ENCODE measurements at places on chromosomes 2 and 18.
A peak's percentile ranks its signal among the peaks of the same experiment; 100 is the strongest.

DNA sequence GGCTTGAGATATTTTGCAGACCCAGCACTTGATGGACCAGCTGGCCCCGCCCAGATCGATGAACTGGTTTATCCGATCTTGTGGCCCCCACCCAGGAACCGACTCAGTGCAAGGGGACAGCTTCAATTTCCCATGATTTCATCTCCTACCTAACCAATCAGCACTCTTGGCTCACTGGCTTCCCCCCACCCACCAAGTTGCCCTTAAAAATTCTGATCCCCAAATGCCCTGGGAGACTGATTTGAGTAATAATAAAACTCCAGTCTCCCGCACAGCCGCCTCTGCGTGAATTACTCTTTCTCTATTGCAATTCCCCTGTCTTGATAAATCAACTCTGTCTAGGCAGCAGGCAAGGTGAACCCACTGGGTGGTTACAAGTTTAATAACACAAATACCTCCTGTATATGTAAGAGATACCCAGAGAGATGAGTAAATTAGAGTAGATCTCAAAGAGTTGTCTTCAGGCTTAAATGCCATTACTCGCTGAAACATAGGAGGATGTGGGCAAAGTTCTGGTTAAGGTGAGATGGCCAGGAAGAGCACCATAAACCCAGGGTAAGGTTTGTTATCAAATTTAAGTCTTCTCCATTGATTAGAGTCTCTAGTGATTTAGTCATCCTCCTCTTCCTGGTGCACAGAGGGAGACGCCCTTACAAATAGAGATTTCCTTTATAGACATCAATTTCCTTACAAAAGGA, 222.8 kb downstream of the ARL4C start:
- no peak for DNase-seq

- no peak for DNase-seq
Observed at GRCh38 chr18:50374220-50374752, 560 bp upstream of the SKA1 start.

DNA sequence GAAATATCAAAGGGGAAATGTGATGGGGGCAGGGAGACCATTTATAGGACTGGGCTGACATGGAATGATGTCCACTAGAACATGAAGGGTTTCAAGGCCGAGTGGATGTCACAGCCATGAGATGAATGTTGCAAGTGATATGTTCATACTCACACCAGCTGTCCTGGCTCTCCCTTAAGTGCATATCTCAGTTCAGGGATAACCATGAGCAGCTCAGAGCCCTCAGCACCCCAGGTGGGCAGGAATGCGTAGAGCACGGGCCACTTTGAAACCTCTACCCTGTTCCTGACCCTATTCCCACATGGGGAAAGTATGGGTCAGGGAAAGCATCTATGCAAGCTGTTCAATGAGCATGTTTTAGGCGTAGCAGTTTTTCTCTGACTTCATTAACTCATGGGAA, 12.4 kb upstream of the EML4 start:
- no peak for DNase-seq

DNA sequence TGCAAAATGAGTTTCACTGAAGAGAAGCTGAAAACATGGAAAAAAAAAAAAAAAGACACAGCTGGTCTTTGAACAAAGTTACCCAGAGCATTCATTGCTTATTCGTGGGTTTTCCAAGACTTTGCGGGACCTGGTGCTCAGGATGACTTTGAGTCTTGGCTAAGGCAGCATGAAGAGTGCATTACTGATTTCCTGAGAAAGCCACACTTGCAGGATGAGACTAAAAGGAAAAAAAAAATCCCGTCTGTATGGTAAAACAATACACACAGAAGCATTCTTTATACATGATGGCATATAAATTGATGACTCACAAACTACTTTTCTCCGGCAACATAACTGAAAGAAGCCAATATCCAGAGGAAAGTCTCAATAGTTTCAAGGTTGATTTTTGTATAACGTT, 195.4 kb downstream of the SPP2 start:
- DNase-seq: no peak

- no peak for DNase-seq
Observed at GRCh38 chr18:51149670-51150069, 47.8 kb downstream of the MEX3C start.

- no peak for DNase-seq
Observed at GRCh38 chr2:227829337-227829736, 15.7 kb downstream of the CCL20 start.

DNA sequence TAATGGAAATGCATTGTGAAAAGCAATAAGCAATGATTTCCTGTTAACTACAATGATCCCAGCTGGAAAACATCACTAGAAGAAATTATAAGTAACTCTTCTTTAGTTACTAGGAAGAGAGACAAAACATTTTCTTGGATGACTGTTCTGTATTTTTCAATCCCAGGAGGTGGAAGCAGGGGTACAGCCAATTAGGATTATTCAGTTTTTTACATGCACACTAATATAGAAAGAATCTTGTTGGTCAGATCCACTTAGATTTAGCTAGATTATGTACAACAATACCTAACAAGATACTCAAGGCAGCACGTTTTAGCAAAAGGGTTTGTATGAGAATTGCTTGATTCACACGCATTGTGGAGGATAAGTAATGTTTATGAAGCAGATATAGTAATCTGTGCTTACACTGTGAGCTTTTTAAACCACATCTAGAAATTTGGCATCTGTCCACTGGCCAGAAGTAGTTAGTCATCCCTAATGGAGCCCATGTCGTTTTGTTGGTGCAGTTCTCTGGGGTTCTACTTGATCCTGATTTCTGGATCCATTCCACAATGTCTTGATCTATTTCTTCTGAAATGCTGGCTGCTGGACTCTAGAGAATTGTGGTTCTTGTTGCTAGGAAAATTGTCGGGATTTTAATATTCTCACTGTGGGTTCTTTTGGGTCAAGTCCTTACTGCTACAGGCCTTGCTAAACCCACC, 199.7 kb downstream of the ADCYAP1 start:
- no peak for DNase-seq

DNA sequence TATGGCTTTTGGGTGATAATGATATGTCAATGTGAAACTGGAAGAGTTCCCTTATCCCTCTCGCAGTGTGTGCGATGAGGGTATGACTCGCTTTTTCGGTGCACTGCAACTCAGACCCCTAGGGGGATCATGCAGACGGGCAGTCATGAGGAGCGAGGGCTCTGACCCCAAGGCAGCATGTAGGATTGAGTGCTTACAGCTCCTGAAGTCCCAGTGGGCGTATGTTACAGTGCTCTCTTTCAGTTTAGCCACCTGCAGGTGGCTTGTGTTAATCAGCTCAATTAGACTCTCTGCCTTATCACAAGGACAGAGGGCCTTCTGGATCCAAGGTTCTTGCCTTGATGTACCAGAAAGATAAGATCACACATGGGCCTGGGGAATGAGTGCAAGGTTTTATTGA, 1269.9 kb upstream of the GYPC start:
- no peak for DNase-seq

- DNase-seq: no peak
Observed at GRCh38 chr2:15243762-15244161, 317.4 kb downstream of the NBAS start.

- no peak for DNase-seq
Observed at GRCh38 chr2:225091336-225091735, 49.1 kb upstream of the DOCK10 start.

DNA sequence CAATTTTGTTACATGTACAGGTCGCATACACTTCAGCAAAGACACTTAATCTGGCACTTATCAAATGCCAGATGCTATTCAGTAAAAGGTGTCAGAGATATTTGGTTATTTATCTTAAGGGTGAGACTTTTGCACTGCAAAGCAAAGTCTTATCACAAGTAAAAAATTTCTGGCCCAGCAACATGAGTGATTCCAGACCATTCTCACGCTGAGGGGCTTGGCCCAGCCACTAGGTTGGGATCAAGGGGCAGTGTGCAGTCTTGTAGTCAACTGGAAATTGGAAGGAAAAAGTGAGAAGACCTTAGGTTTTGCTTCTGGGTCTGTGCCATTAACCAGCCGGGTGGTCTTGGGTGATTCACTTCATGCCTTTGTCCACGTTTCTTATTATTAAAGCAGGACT, 181.6 kb downstream of the RNF144A start:
- no peak for DNase-seq

- no peak for DNase-seq
Observed at GRCh38 chr2:77034445-77034844, 487.7 kb downstream of the LRRTM4 start.

DNA sequence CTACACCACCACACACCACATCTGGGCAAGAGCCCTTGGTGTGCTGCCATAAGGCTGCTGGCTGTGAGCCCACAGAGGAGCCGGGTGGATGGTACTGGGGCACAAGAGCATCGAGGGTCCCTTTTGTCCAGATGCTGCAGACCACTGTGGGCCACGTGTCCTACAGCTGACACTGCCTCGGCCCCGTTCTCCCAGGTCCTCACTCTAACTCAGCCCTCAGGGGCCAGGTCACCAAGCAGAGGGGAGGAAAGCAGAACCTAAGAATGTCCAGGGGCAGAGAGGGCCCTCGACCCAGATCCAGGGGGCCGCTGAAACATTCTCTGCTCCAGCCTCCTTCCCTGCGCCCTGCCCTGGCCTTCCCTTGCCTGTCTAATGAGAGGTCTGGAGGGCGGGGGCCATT, 91.7 kb upstream of the ASB18 start:
- no peak for DNase-seq

DNA sequence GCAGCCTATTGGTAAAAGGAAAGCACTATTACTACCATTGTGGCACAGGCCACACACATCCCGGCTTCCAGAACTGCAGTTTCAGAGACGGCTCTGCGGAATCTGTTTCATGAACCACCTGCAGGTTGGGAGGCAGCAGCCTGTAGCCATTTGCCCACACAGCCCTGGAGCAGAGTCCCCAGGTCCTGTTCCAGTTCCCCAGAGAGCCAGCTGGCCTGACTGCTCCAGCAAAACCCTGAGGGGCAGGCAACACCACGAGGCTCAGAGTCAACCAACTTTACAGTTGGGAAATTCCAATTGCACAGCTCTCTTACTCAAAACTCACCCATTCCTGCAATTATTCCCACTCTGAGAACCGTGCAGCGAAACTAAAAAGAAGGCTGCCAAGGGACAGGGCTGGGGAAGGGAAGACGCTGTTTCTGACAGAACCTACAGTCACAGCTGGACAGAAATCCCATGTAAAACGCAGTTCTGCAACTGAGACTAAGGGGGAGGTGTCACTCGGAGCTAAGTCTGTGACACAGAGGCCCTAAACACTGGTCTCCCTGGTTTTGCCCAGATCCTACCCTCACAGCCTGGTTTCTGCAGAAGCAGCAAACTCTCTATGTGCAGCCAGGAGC, 219.4 kb downstream of the TMEM163 start:
- DNase-seq: no peak

GRCh38 chr2:86412007-86412406, 29.2 kb upstream of the KDM3A start:
- no peak for DNase-seq

- no peak for DNase-seq
Observed at GRCh38 chr2:20487392-20488174, 40.7 kb downstream of the RHOB start.

GRCh38 chr2:109185338-109185737, 56.3 kb downstream of the SH3RF3 start:
- DNase-seq: no peak

DNA sequence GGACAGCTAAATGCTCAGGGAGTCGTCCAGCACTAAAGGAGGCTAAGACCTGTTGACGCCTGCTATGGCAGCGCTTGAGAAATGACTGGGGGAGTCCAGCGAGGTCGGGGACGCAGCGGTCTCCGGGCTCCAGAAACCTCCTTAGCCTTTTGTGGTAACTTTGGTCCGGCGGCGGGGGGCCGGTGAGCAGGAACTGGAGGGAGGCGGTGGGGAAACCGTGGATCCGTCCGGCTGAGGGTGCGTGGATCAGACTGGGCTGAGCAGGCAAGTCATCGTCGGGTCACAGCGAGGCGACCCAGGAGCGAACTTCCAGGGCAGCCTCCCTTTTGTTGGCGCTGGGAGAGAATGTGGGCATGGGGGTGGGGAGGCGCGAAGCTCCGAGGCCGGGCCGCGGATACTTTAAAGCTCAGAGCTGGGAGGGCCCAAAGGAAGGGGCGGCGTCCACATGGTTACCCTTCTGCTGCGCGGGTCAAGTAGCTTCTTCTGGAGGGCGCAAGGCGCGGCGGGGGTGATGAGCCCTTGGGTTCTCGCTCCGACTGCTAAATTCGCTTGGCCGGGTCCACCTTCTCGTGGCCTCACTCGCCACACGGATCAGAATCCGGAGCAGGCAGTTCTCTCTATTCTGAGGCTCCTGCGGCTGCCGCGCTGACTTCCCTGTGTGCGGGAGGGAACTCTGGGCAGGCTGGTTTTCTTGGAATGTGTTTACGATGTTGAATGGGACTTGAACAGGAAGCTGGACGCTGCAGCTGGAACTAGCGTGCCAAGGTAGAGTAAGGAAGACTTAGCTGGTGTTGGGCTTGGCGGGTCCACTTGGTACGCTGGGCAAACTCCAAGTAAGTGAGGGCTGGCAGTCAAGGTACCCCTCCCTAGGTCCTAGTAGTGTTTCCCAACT, 920 bp downstream of the GULP1 start:
- DNase-seq: peak; percentile 43

GRCh38 chr2:221377066-221377465, 195.0 kb downstream of the EPHA4 start:
- no peak for DNase-seq

DNA sequence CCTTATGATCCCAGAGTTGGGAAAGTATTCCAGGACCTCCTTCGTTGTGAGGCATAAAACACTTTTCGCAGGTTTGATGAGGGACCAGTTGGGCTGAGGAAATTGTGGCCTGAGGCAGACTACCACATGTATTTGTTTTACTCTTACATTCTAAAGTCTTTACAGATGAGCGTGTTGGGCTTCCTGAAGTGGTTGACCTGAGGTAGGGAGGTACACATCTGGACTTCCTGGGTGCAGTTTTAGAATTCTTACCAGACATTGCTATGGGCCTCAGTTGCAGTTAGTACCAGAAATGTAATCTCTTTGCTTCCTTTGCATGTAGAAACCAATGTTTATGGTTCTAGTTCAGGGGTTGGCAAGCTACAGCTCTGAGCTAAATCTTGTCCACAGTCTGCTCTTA, 48.7 kb downstream of the COA5 start:
- DNase-seq: no peak

- DNase-seq: no peak
Observed at GRCh38 chr2:240963868-240964703, 34.3 kb upstream of the SNED1 start.

GRCh38 chr2:181140414-181140813, 160.0 kb downstream of the UBE2E3 start:
- no peak for DNase-seq

- no peak for DNase-seq
Observed at GRCh38 chr18:70322385-70322784, 33.5 kb downstream of the SOCS6 start.

DNA sequence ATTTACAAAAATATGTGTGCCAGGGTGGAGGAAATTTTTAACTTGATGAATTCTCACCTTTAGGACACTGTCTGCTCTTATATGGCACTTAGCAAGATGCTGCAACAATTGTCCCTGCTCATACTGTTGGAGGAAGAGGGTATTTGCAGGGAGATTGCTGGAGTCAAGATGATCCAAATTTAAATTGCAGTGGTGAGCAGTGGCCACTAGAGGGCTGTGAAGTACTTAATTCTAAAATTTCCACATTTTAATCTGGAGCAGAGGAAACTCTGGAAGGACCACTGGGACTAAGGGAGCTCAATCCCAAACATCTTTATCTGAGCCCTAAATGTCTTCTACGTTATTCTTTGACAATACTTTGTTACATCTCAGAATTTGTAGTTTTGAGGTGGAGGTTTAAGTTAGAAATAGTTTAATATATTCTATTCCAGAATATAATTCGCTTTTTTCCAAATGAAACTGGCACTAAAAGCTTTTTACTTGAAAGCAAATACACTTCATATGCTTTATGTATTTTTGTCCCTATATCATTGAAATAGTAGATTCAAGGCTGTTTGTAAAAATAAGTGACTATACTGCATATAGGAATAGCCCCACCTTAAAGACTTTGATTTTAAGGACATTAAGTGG, 33.0 kb upstream of the PTH2R start:
- no peak for DNase-seq

Data from omental fat pad (tissue), 4 donors.